ENCODE measurements at places on chromosomes 11 and 22.

- peak; percentile 82 for DNase-seq
These were observed at the start of gene ESAM for GRCh38 chr11:124762105-124762623. Gene ESAM, minus strand, starts transcription at chr11:124762290. Its CDS starts 136 bp downstream, at chr11:124762154.

- no peak for DNase-seq
These were observed 207.0 kb downstream of the DDX10 start for GRCh38 chr11:108871867-108872266.

GRCh38 chr11:72781063-72781312 is 12.9 kb downstream of the STARD10 start:
- no peak for DNase-seq

DNA sequence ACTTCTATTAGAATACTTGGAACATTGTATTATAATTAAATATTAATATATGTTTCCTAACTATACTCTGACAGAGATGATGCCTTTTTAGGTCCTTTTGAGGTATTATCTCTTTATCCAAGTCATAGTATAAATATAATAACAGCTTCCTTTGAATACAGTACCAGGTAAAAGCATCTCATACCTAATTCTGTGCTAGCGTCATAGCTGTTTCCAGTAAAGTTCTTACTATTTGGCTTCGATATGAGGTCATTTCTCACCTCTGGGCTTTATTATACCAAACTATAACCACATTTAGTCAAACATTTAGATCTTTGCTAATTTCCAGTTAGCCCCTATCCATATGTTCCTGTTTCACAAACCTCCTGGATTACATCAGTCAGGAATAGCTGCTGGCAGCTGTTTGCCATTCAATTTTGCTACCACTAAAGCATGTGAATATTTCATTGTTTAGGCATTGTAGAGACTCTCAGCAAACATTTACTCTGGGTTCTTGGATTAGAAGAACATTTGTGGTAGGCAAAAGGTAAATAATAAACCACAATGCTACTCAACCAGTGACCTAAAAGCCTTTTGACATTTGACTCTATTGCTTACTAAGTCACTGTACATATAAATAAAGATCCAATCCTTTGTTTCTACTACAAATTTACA is 255.1 kb downstream of the TTC28 start:
- no peak for DNase-seq

GRCh38 chr22:50523458-50523805 is 2.0 kb downstream of the SCO2 start:
- DNase-seq: no peak

GRCh38 chr11:35323076-35323868 is 96.1 kb downstream of the SLC1A2 start:
- DNase-seq: no peak

- no peak for DNase-seq
These were observed 5.8 kb upstream of the PAMR1 start for GRCh38 chr11:35531246-35531645.

DNA sequence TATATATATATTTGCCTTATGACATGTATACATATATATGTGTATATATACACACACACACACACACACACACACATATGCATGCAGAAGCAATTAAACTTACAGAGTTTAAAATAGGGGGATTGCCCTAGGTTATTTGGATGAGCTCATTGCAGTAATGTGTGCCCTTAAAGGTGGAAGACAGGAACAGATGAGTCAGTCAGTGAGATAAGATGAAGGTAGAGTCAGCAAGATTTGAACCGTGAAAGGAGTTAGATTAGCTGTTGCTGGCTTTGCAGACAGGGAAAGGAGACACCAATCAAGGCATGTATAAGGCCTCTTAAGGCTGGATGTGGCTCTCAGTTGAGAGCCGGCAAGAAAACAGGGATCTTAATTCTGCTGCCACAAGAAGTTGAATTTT is 902.4 kb upstream of the RAG2 start:
- no peak for DNase-seq

DNA sequence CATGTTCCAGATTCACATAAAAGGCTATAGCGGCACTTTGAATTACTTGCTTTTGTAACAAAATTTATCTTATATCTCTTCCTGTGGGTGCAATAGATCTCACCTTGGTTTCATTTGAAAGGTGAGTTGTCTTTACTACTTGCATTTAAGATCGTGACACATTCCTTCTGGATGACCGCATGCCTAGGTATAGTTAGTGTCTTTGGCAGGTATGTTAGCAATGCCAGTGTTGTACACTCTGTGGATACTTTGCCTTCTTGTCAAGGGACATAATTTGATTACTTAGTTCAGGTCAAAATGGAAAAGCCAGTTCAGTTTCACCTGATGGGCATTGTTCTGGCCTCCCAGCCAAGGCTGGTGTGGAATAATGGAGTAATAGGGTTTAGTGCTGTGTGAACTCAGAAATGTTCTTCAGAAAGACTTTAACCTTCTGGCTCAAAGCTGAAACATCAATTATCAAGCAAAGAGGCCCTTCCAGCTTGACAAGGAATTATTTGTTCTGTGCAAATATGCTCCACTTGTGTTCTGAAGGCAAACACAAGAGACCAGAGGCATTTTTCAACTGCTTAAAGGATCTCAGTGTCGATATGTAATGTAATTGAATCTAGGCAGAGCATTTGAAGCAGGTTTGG is 64.6 kb downstream of the AMOTL1 start:
- DNase-seq: no peak

GRCh38 chr11:1747753-1748635 is 2.4 kb downstream of the IFITM10 start:
- DNase-seq: no peak

GRCh38 chr11:126534141-126534805 is 178.8 kb downstream of the ST3GAL4 start:
- DNase-seq: no peak

GRCh38 chr11:76208438-76209374 is 2.4 kb upstream of the WNT11 start:
- peak; percentile 81 for DNase-seq

DNA sequence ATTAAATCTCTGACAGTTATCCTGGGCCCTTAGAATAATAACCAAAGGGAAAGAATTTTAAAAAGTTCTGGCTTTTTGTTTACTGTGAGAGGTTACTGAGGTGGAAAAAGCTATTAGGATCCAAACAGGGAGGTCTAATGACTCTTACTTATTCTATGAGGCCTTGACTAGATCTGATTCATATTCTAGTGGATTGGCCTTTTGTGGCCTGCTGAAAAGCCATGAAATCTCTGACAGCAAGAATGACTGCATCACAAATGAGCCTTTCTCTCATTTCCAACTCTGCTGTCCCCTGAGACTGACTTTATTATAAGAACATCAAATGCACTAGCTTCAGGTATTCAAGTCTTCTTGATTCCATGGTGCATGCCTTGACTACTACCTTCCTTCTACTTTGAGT is 1797.6 kb downstream of the LRRC4C start:
- DNase-seq: no peak

GRCh38 chr11:85123752-85124231 is 503.4 kb downstream of the DLG2 start:
- peak; percentile 64 for DNase-seq

GRCh38 chr11:128765571-128766549 is 72.0 kb downstream of the FLI1 start:
- DNase-seq: no peak

GRCh38 chr11:43830928-43831440 is 49.6 kb upstream of the ALKBH3 start:
- no peak for DNase-seq

GRCh38 chr11:65967329-65967934 is 5.9 kb downstream of the SART1 start:
- no peak for DNase-seq

DNA sequence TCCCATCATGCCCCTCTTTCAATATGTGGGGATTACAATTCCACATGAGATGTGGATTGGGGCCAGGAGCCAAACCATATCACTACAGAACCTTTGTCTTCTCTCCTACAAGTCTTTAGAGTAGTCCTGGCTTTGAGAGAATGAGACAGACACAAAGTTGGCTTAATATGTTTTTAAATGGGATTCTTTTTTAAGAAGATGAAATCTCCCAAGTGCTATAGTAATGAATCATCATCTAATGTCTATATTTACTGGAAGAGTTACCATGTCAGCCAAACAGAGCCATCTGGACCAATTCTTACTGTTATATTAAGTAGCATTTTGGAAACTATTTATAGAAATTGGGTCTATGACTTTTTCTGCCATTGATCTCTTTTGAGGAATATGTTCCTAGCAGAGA is 38.1 kb upstream of the CARD18 start:
- no peak for DNase-seq

GRCh38 chr22:37626556-37627075 is 12.9 kb upstream of the SH3BP1 start:
- no peak for DNase-seq

- no peak for DNase-seq
These were observed 5.7 kb downstream of the LRP4 start for GRCh38 chr11:46912526-46913150.

- no peak for DNase-seq
These were observed 89.0 kb downstream of the MUC15 start for GRCh38 chr11:26483108-26483507.

DNA sequence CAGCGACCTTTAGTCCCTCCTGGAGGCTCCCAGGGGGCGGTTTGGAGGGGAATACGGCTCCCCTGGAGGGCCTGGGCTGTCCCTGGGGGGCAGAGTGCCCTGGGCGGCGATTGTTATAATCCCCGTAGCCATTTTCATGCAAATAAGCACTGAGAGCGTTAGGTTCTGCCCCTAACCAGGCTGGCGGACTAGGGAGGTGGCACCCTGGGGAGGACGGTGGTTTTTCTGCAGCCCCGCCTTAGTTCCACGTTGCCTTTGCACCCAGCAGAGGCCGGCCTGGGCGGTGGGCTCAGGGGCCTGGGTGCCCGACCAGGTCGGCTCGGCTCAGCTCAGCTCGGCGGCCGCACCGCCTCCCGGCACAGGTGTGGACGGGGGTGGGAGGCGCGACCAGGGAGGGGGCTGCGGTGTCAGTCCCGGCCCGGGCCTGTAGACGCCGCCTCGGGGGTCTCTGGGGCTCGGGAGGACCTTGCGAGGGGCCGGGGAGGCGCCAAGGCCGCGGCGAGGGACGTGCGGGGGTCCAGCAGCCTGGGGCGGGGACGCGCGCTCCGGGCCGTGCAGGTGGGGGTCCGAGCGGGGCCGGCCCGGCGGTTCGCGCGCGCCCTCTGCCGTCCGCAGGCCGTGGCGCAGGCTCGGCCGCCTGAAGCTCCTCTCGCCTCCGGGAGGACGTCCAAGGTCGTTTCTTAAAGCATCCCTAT is 2.3 kb upstream of the DUSP8 start:
- peak; percentile 77 for DNase-seq

- DNase-seq: no peak
These were observed 624.5 kb downstream of the OPCML start for GRCh38 chr11:132907651-132908413.

DNA sequence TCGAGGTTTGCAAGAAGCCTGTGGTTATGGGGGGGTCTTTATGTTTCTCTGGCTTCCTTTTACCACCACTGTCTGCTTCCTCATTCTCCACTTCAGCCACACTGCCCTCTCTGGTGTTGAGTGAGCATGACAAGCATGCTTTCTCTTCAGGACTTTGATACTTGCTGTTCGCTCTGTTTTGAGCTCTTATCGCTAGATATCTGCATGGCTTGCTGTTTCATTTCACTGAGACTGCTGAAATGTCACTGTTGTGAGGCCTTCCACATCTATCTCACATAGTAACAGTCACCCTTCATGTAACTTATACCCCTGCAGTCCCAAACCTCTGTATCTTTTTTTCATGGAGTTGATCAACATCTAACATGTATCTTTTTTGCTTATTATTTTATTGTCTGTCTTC is 59.8 kb downstream of the TMEM135 start:
- peak; percentile 56 for DNase-seq

GRCh38 chr22:40210818-40211217 is 33.1 kb downstream of the TNRC6B start:
- DNase-seq: peak; percentile 63

- DNase-seq: no peak
These were observed 452.7 kb upstream of the CCDC179 start for GRCh38 chr11:23313001-23313400.

DNA sequence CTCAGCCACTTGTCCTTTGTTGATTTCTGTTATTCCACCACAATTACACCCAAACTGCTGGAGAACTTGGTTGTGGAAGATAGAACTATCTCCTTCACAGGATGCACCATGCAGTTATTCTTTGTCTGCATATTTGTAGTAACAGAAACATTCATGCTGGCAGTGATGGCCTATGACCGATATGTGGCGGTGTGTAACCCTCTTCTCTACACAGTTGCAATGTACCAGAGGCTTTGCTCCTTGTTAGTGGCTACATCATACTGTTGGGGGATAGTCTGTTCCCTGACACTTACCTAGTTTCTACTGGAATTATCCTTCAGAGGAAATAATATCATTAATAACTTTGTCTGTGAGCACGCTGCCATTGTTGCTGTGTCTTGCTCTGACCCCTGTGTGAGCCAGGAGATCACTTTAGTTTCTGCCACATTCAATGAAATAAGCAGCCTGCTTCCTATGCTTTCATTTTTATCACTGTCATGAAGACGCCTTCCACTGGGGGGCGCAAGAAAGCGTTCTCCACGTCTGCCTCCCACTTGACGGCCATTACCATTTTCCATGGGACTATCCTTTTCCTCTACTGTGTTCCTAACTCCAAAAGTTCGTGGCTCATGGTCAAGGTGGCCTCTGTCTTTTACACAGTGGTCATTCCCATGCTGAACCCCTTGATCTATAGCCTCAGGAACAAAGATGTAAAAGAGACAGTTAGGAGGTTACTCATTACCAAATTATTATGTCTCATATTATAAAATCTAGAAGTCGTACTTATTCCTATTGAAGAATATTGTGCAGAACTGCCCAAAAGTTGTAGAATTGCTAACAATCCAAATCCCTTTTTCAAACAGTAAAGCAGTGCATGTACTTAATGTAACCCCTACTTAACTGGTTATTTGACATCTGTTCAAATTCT is 53.2 kb downstream of the OR4C6 start:
- DNase-seq: no peak

- DNase-seq: no peak
These were observed 34.2 kb upstream of the NECTIN1 start for GRCh38 chr11:119763071-119763728.

DNA sequence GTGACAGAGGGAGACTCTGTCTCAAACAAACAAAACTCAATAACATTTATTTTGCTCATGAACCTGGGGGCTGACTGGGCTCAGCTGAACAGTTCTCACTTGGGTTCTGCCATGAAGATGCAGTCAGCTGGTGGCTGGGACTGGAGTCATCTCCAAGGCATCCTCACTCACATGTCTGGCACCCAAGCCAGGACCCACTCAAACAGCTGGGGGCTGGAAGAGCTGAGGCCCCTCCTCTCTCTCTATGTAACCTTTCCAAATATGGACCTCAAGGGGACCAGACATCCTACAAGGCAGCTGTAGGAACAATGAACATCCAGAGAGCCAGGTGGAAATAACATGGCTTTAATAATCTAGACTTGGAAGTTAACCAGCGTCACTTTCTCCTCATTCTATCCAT is 16.8 kb downstream of the HSPA8 start:
- DNase-seq: no peak

Data from germinal center (tissue), 1 donor.